Hypothalamus (tissue), 51 donors: ENCODE measurements at places on chromosomes 4 and X.

DNA sequence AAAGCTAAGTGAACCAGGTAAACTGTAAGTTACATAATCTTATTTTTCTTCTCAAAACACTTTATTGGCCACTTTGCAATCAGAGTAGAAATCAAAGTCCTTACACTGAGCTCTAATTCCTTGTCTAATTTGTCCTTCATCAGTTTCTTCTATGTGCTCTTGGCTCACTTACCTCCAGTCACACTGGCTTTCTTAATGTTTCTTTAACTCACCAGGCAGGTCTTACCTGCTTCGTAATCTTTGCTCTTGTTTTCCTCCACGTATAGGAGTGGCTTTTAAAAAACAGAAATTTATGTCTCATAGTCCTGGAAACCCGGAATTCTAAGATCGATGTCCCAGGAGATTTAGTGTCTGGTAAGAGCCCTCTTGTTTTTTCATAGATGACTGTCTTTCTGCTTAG, 1462.1 kb downstream of the FSTL5 start:
- no peak for DNase-seq

- no peak for DNase-seq
Measured at GRCh38 chr4:69038582-69038981, 57.7 kb upstream of the UGT2B7 start.

- no peak for DNase-seq
Measured at GRCh38 chr4:54391104-54391503, 162.0 kb downstream of the PDGFRA start.

DNA sequence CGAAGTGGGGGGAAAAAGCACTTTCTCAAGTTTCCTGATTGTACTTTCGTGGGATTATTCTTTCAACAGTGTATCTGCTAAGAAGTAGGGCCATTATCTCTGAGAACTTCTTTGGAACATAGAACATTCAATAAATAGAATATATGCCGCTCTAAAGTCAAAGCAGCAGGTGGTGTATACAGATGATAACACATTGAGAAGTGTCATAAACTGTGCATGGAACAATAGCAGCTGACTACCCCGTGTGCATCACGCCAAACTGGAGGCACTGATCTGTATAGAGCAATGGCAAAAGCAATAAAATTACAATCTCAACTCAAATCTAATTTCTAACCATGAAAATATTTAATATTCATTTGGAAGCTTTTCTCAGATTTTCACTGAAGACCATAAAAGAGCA, 175.3 kb downstream of the DCTD start:
- no peak for DNase-seq

- DNase-seq, result no peak
Measured at GRCh38 chrX:39873117-39873516, 224.6 kb downstream of the BCOR start.

- no peak for DNase-seq
Measured at GRCh38 chr4:17665852-17666251, 51.4 kb downstream of the MED28 start.

GRCh38 chr4:48752726-48753125, 27.4 kb downstream of the FRYL start:
- DNase-seq, result no peak

DNA sequence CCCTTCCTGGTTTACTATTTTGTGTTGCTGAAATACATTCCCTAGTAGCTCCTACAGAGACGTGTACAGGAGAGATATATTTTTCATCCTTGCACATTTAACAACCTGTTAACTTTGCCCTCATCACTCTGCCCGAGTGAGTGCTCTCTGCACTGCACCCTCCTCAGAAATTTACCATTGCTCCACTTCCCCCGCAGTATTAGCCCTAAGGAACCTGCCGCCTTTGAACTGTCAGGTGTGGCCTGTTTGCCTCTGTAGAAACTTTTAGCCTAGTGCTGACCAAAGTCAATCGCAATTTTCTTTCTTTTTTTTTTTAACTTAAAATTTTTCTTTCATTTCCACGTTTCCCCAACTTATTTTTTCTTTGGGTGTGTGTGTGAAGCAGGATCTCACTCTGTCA, 46.6 kb upstream of the TBL1X start:
- no peak for DNase-seq

- DNase-seq, result no peak
Measured at GRCh38 chr4:188195389-188195985, 56.2 kb downstream of the TRIML1 start.

DNA sequence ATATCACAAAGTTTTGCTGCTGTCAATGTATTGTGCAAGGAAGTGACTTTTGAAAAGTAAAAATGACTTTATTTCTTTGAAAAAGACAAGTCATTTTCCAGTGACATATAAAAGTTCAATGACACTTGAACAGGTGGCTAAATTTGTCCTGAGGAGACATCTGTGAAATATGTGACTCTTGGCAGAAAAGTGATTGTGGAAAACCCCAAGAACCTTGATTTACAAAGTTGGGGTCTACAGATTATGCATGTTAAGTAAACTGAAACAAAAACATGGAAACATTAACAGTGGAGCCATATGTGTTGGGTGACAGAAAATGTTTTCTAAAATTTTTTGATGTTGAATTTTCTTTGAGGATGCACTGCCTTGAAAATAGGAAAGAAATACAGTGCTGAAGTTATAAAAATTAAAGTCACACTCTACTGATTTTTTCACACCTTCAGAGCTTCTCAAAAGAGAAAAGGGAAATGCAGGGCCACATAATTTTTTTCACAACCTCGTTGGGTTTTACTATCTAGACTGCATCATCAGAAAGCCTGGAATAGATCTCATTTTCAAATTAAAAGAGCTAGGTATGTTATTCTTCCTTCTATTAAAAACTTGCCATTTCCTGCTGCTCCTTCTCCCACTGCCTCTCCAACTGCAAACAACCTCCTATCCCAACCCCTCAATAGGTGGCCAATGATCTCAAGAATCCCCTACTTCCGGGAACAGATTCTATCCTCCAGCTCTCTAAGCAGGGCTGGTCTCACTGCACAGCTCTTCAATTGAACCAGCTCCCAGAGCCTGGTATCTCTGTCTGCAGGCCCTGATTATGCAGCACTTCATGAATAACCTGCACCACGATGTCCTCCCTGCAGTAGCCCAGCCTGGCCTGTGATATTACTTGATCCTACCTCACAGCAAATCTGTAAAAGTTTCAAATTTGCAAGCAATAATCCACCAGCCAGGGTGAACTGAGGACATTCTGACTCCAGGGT, 570.8 kb upstream of the CPEB2 start:
- no peak for DNase-seq

DNA sequence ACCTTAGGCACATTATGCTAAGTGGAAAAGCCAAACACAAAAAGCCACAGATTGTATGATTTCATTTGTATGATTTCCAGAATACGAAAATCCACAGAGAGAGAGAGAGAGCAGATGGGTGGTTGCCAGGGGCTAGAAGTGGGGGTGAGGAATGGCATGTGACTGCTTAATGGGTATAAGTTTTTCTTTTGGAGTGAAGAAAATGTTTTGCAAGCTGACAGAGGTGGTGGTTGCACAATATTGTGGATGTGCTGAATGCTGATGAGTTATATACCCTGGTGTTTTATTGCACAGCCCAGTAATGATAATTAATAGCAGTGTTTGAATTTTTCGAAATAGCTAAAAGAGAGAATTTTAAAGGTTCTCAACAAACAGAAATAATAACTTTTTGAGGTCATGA, 386.1 kb upstream of the HS3ST1 start:
- no peak for DNase-seq

- no peak for DNase-seq
Measured at GRCh38 chrX:118510111-118510510, 14.5 kb downstream of the DOCK11 start.

DNA sequence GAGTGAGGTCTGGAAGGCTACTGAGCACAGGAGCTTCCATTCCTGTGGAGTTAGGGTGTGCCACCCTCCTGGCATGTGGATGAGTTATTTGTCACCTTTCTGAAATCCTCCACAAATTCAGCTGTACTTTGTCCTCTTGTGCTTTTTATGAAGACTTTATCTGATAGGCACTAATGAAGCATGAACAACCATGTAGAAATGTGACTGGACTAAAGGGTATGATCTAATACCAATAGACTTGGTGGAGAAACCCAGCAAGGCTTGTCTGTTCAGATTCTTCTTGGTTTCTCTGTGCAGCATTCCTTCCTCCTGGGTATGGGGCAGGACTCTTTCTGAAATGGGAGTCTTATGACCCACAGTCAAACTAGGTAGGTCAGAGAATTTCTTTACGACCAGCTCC, 9.6 kb downstream of the NBDY start:
- no peak for DNase-seq

- no peak for DNase-seq
Measured at GRCh38 chr4:93981594-93981993, 153.0 kb downstream of the ATOH1 start.

- DNase-seq, result no peak
Measured at GRCh38 chrX:63656871-63657580, 128.0 kb downstream of the ARHGEF9 start.

DNA sequence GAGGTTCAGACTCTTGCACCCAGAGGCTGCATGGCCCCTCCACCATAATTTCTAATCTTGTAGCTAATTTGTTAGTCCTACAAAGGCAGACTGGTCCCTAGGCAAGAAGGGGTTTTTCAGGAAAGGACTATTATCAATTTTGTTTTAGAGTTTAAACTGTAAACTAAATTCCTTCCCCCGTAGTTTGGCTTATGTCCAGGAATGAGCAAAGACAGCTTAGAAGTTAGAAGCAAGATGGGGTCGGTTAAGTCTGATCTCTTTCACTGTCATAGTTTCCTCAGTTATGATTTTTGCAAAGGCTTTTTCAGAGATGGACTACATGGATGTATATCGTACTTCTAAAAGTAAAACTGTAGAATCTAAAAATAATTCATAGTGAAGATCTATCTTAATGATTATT, 258.1 kb upstream of the IL1RAPL1 start:
- no peak for DNase-seq

DNA sequence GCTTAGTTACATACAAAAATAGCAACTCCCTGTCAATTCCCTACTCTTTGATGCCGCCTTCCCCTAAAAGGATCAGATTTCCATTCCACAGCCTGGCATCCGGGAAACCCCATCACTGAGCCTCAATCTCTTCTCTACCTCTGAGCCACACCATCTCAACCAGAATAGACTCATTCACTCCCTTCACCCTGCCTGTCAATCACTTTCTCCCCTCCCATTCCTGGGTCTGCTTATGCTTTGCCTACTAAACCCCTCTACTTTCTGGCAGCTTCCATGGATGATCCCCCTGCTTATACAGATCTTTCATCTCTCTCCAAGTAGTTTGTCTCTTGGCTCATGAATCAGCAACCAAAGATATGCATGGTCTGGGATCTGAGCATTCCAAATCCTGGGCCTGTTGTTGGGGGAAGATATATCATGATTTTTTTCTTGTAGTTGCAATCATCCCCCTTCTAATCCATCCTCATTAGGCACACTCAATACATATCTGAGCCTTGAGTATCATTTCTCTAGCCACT, 2.6 kb downstream of the AMER1 start:
- DNase-seq, result no peak

DNA sequence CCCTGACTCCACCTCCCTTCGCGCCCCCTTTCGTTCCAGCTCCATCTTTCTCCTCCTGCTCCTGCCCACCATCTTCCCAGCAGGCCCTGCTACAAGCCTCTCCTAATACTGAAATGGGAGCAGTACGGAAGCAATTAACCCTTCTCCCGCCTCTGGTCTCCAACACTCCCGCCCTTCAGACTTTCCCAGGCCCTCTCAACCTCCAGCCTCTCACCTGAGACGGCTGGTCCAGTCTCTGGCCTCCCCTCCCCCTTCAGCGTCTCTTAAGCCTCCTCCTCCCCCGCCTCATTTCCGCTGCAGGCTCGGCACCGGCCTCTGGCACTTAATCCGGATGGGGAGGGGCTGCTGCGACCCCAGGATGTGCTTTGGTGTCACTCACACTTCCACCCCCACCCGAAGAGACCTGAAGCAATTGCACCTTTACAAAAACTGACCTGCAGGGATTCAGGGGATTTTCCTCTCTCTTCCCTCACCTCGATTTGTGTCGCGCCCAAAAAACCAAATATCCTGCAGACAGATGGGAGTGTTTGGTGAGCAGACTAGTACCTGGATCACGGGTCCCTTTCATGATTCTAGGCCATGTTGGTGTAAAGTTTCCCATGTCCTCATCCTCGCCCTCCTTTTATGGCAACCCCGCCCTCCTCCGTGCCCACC, 657 bp downstream of the TCEAL8 start:
- DNase-seq, result peak; percentile 3

DNA sequence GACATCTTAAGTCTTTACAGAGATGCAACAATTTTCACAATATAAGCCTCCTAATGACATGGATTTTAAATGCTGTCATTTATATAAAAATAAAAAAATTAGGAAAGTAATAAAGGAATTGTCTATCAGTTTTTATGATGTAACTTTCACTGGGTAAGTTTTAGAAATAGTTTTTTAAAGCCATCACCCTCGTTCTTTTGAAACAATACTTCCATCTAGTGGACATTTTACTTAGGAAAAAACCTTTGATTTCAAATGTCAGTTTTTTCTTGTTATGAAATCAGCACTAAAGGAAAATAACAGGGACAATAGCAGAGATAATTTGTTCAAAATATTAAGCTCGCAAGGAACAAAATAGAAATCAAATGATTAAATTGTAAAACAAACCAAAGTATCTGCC, 24.3 kb upstream of the NDNF start:
- DNase-seq, result no peak

DNA sequence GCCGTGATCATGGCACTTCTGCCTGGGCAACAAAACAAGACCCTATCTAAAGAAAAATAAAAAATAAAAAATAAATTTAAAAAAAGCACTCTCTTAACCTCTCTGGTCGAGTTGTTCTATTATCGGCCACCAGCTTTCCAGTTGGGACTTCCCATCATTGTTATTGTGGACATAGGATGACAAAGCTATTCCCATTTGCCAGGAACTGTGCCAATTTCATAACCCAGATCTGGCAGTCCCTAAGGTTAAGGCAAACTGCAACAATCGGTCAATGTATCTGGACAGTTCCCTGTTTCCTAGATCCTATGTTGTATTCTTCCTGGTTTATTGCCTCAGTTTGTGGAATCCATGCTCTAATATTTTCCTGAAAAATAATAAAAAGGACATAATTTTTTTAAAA, 17.8 kb upstream of the ANXA5 start:
- no peak for DNase-seq

DNA sequence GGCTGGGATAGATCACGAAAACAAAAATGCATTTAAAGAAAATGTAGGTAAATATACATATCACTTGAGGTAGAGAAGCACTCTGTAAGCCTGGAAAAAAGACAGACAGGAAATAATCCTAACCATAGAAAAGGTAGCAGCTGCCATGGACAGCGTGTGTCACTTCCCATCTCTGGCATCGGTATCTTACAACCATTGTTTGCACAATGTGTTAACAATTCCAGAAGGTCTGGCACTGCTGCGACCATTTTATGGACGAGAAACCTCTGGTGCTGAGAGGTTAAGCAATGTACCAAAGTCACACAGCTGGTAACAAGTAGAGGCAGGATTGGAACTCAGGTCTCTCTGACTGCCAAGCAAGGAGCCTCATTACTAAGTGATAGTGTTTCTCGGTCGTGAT, 1.7 kb upstream of the MTNR1A start:
- no peak for DNase-seq

GRCh38 chr4:95204267-95204844, 344.4 kb downstream of the UNC5C start:
- no peak for DNase-seq

GRCh38 chr4:56183344-56183959, 203.8 kb downstream of the AASDH start:
- no peak for DNase-seq
